ENCODE measurements at places on chromosomes 7 and 10.
A peak's percentile ranks its signal among the peaks of the same experiment; 100 is the strongest.

GRCh38 chr10:96201525-96201924 is 69.8 kb downstream of the BLNK start:
- DNase-seq = no peak

GRCh38 chr7:137443616-137444015 is 100.1 kb upstream of the PTN start:
- DNase-seq = no peak

DNA sequence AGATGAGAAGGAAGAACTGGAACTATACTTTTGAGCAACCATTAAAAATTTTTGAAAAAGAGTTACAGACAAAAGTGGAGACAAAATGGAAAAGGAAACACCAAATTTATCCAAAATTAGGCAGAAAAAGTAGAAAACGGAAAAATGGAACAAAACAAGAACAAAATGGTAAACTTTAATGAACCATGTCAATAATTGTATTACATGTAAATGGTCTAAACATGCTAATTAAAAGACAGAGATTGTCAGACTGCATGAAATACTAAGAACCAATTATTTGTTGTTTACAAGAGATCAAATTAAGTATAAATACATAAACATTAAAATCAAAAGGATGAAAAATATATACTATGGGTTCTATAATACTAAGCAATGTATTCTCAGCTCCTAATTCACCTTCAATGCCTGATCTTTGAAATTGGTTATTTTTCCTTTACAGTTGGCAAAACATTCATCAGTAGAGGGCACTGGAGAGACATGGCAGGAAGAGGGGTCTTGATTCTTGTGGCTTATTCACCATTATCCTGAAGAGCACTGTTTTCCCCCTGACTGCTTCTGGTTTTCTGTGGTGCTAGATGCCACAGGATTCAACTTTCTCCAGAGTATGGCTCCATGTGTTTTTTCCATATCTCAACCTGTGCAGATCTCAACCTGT is 124.9 kb downstream of the ELFN1 start:
- DNase-seq = no peak

DNA sequence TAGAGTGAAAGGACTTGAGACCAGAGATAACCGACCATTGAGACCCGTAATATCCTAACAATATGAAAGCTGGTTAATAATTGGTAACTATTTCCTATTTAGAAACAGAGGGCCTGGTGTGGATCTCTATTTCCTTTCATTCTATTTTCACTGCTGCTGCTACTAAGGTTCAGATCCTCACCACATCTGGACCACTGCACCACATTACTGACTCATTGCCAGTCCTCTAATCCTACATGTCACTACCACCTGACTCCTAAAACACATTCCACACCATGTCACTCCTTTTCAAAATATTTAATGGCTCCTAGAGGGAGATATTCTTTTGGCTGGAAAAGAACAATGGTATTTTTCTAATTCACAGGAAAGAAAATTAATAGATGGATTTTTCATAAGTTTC is 6.4 kb downstream of the USP54 start:
- no peak for DNase-seq

GRCh38 chr10:2984682-2985081 is 82.7 kb upstream of the PFKP start:
- no peak for DNase-seq

GRCh38 chr7:37930226-37930948 is 9.9 kb downstream of the EPDR1 start:
- DNase-seq = no peak

DNA sequence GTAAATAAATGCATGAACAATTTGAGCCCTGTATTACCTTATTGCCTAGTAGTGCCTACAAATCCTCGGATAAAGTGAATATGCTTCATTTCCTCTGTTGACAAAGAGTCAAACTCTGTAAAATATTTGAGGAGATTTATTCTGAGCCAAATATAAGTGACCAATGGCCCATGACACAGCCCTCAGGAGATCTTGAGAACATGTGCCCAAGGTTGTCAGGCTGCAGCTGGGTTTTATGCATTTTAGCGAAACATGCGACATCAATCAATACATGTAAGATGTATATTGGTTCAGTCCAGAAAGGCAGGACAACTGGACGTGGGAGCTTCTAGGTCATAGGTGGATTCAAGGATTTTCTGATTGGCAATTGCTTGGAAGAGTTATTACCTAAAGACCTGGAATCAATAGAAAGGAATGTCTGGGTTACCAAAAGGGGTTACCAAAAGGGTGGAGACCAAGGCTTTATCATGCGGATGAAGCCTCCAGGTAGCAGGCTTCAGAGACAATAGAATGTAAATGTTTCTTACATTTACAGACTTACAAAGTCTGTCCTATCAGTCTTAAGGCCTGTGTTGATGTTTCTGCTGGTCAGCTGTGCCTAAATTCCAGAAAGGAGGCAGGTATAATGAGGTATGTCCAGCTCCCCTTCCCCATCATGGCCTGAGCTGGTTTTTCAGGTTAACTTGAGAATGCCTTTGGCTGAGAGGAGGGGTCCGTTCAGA is 220.1 kb upstream of the FZD1 start:
- no peak for DNase-seq

- peak; percentile 78 for DNase-seq
These were observed 7.9 kb downstream of the LAT2 start for GRCh38 chr7:74217455-74218342.

DNA sequence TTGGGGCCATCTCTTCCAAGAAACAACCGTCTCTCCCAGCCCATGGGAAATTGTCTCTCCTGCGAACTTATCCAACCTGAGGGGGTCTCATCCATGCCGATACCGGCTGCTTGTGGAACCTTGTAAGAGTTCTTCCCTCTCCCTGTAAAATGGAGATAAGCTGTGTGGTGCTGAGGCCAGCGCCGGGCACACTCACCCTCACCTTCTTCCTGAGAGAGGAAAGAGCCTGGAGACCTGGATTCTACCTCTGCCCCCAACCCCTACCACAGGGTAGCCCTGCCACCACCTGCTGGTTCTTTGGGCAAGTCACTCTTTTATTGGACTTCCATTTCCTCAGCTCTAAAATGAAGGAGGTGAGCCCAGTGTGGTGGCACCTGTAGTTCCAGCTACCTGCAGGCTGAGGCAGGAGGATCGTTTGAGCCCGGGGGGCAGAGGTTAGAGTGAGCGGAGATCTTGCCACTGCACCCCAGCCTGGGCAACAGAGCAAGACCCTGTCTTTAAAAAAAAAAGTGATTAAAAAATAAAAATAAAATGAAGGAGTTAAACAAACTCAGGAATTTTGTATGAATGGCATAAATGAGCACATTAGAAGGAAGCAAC is 38.4 kb upstream of the PSAP start:
- DNase-seq = no peak

DNA sequence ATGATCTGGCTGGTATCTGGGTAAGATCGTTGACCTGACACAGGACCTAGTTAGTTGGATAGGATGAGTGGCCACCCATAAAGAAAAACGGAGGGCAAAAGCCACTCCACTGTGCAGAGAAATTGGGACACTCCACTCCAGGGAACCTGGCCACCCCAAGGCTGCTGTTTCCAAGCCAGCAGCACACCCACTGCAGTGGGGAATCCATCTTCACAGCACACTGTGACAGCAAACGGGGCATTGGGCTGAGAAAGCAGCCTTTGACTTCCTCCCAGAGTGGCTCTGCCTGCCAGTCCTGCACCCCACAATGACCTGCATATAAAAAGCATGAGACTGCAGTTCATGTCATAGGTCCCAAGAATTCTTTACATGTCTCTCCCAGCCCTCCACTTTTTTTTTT is 52.9 kb downstream of the MTPN start:
- DNase-seq = no peak

- DNase-seq = no peak
These were observed 16.5 kb upstream of the AOC1 start for GRCh38 chr7:150835702-150836280.

GRCh38 chr10:3750854-3751253 is 34.2 kb downstream of the KLF6 start:
- DNase-seq = no peak

DNA sequence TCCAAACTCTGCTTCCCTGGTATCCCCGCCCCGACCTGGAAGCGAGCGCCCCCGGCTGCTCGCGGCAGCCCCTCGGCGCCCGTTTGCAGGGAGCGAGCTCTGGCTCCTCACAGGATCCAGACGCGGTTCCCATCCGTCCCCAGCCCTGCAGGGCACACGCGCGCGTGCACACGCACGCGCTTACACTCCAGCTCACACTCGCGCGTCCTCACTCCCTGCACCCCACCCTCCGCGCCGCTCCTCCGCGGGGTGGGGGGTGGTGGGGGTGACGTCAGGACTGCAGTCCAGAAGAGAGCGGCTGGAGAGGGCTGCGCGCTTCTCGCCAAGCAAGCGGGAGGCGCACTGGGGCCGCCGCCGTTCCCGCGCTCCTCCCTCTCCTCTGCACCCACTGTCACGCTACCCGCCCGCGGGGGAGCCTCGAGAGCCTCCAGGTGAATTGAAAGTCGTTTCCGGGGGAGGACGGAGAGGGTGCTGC is 255.6 kb downstream of the OTUD1 start:
- DNase-seq = no peak

DNA sequence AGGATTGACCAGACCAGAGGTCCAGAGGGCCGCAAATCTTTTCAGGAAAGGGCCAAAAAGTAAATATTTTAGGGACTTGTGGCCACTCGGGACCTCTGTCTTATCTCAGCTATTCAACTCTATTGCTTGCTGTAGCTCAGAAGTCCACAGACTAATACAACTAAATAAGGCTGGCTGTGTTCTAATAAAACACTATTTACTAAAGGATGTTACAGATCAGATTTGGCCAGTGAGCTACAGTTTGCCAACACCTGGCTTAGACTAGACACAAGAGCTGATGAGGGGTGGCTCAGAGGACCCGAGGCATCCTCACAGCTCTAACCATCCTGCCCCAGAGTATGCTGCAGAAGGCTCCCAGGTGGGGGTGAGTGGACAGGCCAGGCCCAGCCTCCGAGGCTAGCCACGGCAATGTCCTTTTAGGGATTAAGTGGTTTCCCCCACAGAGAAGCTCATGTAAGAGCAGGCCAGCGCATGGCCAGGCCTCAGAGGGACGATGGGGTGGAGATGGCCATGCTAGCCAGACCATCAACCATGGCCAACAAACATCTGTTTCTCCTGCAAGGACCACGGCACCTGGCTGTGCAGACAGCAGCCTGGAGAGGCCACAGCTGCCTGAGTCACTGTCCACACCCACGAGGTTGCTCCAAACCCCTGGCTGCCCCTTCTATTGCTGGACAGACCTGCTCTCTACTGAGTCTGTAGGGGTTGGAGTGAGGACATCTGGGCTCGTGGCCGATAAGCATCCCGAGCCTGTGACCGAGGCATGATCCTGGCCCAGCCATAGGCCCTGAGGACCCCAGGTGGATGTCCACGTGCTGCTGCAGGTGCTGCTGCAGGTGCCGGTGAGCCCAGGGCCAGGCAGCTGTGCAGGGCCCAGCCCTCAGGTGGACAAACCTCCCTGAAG is 76.5 kb downstream of the AFAP1L2 start:
- DNase-seq = no peak

- peak; percentile 67 for DNase-seq
These were observed 286.4 kb downstream of the PRPF18 start for GRCh38 chr10:13873196-13873595.

- DNase-seq = no peak
These were observed 95.0 kb downstream of the DYNC1I1 start for GRCh38 chr7:95867309-95867708.

DNA sequence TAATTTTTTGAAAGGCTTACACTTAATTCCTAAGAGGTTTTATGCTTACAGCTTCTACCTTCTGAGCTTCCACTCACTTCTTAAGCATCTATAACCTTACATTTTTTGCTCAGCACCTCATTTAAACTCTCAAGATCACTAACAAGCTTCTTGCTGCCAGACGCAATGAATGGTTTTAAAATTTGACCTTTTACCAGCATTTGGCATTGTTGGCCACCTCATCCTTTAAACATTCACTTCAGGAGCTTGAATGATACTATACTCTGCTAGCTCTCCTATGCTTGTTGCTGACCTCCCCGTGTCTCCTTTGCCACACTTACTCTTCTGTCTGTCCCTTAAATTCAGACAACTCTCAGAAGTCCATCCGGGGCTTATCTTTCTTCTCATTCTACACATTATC is 37.7 kb upstream of the ODAD2 start:
- DNase-seq = no peak

- peak; percentile 65 for DNase-seq
These were observed 1.2 kb downstream of the MARCHF5 start for GRCh38 chr10:92291921-92292845.

- no peak for DNase-seq
These were observed 4.1 kb downstream of the ZNF680 start for GRCh38 chr7:64558781-64559180.

DNA sequence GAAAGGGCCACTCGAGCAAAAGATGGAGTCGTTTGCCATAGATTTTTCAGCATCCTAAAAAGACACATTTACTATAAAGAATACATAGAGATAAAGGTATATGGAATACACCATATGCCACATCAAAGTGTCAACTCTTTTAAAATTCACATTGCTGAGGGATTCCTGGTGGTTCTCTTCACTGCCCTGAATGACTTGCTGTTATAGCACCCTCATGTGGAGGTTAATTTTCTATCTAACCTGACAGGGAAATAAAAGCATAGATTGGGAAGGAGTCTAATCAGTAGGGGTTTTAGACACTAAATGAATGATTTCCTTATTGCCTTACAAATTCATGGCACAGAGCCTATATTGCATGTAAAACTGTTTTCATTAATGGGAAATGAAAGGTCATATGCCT is 25.9 kb downstream of the DNAH11 start:
- no peak for DNase-seq

- no peak for DNase-seq
These were observed 25.7 kb upstream of the CDK14 start for GRCh38 chr7:90570373-90570959.

GRCh38 chr10:132688580-132689420 is 97.1 kb downstream of the NKX6-2 start:
- no peak for DNase-seq

DNA sequence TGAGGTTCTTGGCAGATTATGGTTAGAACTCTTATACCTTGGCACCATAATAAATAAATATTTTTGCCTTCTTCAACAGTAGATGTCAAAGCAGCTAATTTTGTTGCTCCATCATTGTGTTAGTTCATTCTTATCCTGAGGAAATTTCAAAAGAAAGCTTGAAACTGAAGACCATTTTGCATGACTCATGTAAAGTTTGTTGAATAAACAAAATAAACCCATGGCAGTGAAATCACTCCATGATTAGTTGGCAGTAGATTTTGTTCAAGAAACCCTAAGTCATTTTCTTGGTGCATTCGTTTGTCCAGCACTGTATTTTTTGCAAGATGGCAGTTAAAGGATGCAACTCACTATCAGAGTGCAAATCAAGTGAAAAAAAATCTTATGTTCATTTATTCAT is 91.6 kb downstream of the HECW1 start:
- DNase-seq = no peak

DNA sequence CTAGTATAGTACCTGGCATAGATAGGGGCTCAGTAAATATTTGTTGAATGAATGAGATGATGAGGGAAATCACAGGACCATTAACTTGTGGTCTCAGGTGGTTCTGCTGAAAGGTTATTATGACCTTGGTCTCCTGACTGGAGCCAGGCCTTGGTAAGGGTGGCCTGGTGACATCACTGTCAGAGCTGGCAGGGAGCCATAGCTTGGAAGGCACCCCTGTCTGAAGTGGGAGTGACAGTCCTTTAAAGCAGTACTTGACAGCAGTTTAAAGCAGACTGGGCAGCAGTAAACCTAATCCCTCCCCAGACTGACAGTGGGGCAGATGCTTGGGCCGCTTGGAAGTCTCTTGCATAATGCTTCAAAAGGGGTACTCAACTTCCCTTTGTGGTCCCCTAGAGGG is 13.4 kb downstream of the DPCD start:
- no peak for DNase-seq

- DNase-seq = peak; percentile 15
These were observed 162.6 kb downstream of the KLF6 start for GRCh38 chr10:3622427-3622826.
